Stimulated activated CD4-positive, alpha-beta T cell treated with anti-CD3 and anti-CD28 coated beads, TNF-alpha, amount 100 ng/mL, for 48 hours (primary cell): ENCODE measurements at places on chromosomes 7 and 10.

DNA sequence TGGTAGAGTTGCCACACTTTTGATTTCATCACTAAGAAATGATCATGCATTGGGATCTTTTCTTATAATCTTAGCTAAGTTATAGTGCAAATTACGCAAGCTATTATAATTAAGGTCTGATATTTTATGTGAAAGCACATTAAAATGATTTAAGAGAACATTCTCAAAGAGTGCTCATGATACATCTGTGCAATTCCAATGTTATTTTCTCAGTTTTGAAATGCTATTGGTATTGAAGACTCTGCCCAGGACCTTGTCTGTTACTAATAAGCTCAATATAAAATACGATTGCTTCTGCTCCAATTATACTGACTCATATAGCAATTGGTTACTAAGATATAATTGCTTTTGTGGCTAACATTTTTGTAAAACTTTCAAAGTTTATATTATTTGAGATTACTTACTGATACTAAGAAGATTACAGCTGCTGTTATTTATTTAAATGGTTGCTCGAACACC, 180.9 kb downstream of the ADAM12 start:
- DNase-seq = no peak

DNA sequence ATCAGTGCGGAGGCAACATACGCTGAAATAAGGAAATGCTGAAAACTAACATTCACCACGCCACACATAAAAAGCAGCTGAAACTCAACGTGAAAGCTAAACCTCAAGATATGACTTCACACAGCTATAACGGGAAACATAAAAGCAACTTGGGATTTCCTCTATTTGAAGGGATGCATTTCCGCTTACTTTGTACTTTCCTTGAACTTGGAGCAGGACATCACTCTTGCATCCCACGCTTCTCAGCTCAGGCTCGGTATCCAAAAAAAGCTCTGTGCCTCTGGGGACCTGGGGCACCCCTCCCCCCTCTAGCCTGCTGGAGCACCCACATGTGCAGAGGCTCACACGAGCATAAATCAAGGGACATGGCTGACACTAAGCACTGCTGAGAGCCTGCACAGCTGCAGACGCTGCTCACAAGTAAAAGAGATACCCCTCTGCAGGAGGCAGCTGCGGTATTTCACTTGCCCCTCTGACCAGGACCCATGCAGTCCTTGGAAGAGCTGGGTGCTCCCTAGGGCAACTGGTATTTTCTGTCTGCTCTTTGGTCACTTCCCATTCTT, 34.2 kb downstream of the PARD3 start:
- DNase-seq = no peak

GRCh38 chr10:34713875-34714274, 101.2 kb downstream of the PARD3 start:
- DNase-seq = no peak

DNA sequence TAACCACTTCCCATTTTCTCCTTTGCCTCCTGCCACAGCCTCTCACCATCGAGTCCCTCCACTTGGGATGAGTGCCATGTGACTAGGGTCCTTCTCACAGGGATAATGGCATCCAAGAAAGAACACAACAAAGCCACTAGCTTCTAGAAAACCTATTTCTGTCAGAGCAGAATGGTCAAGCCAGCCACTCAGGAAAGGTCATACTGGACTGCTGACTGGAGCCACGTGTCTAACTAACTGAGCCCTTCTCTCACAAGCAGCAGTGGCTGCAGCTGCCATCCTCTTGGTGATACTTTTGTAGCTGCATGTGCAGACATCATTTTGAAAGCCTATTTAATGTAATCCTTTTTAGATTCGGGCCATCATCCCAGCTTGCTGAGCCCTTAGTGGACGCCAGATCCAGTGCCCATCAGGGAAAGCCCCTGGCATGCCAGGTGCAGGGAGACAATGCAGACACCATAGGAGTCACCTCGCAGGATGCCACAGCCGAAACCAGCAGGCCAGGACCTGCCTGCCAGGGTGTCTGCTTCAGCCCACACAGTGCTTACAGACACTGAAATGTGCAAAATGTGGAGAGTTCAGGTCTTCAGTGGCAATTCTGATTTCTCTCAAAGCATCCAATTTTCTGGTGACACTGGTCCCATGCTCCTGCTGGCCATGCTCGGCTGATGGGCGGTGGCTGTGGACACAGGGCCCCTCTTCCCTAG, 98.3 kb upstream of the DDC start:
- DNase-seq = no peak

DNA sequence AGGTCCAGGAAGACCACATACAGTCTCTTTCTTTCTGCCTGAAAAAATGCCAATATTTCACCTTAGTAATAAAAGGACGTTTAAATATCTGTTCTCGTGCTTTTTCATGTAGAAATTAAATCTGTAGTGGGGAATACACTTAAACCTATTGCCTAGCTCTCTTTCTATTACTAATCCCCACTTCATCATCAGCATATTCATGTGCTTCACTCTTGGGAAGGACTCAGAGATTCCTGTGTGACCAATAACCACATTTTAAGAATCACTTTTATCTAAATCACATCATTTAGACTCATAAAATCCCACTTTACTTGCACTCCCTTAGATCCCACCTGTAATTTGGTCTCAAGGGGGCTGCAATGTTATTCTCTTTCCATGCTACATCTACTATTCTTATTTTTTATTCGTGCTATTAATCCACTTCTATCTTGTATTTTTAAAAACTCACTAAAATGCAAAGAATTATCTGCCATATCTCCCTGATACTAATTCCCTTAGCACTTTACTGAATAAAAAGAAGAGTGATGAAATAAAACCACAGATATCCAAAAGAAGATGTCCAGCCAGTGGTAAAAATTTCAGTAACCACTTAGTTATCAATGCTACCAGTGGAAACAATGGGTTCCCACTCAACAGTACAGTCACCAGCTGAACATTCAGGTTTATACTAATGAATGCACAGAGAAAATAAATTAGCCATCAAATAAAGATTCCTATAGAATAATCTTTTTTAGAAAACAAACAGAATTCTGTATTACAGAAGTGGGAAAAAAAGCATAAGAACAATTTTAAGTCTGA, 102.1 kb downstream of the PPP1R17 start:
- no peak for DNase-seq

GRCh38 chr10:1715821-1716220, 21.5 kb downstream of the ADARB2 start:
- no peak for DNase-seq

GRCh38 chr7:141674702-141675101, 27.3 kb downstream of the DENND11 start:
- no peak for DNase-seq

DNA sequence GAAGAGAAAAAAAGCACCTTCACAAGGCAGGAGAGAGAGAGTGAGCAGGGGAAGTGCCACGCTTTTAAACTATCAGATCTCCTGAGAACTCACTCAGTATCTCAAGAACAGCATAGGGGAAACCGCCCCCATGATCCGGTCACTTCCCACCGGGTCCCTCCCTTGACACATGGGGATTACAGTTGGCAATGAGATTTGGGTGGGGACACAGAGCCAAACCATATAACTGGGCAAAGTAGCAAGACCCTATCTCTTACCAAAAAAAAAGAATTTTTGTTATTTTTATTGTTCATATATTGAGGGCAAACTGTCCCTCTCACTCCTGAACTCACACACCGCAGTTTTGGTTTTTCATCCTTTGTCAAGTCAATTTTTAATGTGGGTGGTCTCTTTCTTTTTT, 18.2 kb upstream of the ZRANB1 start:
- DNase-seq = no peak

DNA sequence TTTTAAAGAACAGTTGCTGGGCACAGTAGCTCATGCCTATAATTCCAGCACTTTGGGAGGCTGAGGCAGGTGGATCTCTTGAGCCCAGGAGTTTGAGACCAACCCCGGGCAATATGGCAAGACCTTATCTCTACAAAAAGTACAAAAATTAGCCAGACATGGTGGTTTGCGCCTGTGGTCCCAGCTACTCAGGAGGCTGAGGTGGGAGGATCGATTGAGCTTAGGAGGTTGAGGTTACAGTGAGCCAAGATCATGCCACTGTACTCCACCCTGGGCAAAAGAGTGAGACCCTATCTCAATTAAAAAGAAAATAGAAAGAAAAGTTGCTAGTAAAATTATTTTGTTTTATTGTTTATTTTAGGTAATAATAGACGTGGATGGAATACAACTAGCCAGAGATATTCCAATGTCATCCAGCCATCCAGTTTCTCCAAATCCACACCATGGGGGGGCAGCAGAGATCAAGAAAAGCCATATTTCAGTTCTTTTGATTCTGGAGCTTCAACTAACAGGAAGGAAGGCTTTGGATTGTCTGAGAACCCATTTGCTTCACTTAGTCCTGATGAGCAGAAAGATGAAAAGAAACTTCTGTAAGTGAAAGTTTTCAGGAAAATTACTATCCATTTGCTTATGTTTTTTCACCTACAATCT, 3.0 kb downstream of the NUP42 start:
- DNase-seq = no peak
